ENCODE measurements at places on chromosomes 7 and 10. TPM values are rescaled to one million over a fixed set of nuclear protein-coding genes. Genes with fewer than 3 reads are reported as not detected.

GRCh38 chr10:86785037-86785436 lies 28.6 kb downstream of the BMPR1A start:
- DNase-seq, result no peak

DNA sequence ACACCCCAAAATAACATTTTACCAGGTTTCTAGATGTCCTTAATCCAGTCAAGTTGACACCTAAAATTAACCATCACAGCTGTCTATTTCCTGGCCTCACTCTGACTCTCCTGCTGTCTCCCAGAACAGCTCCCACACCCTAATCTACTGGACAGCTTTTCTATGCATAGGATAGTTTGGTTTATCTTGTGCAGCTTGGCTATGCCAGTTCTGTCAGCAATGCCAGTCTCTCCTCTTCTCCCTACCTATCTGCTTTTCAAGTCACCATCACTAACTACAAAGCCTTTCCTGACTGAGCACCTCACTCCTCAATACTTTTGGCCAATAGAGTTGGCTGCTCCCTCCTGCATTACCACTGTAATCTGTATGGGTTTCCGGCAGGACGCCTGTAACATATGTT lies 5.0 kb downstream of the NCOA4 start:
- no peak for DNase-seq

DNA sequence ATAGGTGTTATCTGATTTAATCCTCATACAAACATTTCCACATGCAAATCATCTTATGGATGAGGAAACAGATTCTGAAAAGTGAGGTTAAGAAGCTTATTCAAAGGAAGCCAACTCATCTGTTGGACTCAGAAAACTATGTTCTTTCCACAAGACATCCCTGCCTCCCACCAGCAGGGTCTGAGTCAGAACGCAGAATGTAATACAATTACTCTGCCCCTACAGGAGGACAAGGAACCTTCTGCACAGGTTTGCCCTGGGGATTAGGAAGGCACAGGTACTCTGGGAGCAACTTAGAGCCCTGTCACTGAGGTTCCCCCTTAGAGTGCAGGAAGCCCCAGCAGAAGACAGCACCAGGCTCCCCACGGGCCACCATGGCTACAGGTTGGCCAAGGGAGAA lies 255.7 kb downstream of the TNS3 start:
- DNase-seq, result no peak

GRCh38 chr10:46017733-46018132 lies 12.7 kb downstream of the NCOA4 start:
- DNase-seq, result no peak

- peak; percentile 62 for DNase-seq
Observed at GRCh38 chr10:7412237-7412927, 1.5 kb upstream of the SFMBT2 start.

DNA sequence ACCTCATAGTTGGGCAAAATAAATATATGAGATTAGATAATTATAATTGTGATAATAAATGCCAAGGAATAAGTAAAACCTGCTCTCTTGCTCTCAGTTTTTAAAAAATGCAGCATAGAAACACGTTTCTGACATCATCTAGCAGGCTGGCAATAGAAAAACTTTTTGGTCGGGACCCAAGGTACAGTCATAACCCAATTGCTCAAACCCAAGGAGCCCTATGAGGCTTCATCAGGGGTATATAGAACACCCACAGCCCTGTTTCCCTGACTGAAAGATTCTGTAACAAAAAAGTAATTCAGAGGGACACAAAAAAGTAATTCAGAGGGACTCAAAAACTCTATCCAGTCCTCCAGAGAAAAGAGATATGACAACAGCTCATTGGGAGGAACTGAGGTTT lies 3.8 kb downstream of the PDE1C start:
- no peak for DNase-seq

DNA sequence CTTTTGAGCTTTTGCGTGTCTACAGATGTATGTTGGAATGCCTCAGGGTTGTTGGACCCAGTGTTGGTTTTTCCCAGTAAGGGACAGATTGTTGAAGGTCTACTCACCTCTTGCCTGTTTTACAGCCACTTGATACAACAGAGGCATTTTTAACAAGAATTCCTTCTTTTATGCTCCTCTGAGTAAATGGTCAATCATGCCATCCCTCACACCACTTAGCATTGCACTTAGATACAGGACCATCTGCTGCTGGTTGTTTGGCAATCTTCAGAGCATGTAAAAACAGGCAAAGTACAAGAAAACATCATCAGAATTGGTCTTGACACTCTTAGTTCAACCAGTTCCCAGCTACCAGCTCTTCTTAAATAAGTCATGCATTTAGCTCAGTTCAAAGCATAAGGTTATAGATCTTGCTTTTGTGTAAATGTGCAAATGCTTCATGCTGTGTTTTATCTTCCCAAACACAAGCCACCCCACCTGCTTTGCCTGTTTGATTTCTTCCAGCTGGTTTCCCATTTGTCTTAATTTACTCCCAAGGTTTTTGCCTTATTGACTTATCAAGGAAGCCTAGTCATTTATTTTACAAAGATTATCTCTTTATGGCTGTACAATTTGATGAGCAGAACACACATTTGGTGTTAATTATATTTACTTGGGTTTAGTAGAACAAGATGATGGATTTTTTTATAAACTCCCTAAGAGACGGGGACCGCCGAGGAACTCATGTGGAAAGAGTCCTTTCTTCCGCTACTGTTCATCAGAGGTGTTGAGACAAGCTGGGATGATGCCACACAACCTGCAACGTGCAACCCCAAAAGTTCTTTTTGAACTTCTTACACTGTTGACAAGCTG lies 136.6 kb downstream of the AHR start:
- DNase-seq, result no peak

DNA sequence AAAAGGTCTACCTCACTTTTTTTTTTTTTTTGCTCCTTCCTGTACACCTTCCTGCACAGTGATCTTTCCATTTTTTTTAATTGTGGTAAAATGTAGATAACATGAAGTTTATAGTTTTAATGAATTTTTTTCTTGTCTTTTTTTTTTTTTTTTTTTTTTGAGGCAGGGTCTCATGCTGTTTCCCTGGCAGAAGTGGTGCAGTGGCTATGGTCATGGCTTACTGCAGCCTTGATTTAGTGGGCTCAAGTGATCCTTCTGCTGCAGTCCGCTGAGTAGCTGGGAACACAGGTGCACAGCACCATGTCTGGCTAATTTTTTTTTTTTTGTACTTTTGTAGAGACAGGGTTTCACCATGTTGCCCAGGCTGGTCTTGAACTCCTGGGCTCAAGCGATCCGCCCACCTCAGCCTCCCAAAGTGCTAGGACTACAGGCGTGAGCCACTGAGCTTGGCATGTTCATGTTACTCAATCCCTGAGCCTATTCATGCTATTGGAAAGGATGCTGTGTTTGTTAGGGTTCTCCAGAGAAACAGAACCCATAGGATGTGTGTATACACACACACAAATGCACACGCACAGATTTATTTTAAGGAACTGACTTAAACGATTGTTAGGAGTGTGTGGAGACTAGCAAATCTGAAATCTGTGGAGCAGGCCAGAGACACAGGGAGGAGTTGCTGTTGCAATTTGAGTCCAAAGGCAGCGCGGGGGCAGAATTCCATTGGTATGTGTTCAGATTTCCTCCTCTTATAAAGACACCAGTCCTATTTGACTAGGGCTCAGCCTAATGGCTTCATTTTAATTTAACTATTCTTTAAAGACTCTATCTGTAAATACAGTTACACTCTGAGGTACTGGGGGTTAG lies 29.1 kb downstream of the GALNT11 start:
- peak; percentile 45 for DNase-seq

GRCh38 chr10:78755877-78756455 lies 312.8 kb upstream of the ZMIZ1 start:
- DNase-seq, result no peak

DNA sequence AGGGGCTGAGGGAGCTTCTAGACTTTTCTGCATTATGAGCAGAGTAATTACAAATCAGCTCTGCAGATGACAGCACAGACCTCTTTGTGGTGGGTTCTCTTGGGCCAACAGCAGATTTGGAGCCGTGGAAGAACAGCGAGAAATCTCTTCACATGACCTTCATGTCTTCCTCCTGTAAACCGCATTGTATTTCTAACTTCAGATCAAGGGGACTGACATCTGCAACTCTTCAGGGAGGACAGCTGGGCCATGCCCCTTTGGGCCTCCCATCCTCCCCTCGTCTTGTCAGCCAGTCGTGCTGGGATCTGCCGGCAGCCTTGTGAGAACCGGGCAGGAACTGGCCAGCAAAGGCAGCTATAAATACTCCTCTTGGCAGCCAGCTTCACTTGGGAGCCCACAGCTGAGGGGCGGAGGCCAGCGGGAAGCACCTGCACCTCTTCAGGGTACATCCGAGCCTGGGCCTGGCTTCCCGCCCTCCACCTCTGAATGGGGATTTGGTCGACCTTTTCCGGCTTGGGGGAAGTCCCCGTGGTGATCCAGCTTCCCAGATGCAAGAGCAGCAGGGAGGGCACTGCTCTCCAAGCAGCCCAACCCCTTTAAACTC lies 54.7 kb downstream of the STEAP1B start:
- peak; percentile 89 for DNase-seq

DNA sequence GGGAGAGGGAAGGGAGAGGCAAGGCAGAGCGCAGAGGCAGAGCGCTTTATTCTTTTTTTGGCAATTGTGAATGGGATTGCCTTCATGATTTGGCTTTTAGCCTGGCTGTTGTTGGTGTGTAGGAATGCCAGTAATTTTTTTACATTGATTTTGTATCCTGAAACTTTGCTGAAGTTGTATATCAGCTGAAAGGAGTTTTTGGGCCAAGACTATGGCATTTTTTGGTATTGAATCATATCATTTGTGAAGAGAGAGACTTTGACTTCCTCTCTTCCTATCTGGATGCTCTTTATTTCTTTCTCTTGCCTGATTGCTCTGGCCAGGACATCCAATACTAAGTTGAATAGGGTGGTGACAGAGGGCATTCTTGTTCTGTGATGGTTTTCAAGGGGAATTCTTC lies 291.3 kb downstream of the REEP3 start:
- no peak for DNase-seq

DNA sequence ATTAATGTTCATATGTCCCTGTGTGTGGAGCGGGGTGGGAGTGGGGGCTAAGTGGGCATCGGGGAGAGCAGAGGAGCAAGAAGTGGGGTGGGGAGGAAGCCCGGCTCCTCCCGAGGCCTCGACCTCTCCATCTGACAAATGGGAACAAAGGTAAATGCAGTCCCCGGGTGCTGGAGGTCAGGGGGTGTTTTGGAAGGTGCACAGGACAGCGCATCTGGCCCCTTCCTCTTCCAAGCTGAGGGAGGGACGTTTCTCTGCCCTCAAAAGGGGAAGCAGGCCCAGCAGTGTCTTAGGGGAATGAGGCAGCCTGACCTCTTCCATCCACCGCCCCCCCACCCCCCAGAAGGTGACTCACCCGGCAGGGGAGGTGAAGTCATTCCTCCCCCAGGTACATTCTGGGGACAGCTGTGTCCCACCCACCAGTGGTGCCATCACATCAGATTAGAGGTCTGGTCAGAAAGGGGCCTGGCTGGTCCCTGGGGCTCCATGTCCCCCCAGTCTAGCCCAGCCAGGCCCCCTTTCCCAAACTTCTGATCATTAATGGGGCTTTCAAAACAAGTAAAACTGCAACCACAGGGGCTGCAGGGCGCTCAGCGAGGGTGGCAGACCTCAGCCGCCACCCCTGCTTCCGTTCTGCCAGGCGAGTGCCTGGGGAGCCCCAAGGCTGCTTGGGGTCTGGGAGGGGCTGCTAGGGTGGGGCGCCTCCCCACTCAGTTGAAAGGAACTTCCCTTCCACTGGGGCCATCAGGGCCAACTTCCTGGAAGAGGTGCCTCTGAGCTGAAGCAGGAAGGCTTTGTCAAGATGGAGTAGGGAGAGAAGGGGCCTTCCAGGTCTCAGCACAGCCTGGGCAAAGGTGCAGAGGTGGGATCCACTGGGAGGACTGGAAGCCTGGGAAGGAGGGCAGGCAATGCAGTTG lies 10.8 kb downstream of the LFNG start:
- peak; percentile 46 for DNase-seq

DNA sequence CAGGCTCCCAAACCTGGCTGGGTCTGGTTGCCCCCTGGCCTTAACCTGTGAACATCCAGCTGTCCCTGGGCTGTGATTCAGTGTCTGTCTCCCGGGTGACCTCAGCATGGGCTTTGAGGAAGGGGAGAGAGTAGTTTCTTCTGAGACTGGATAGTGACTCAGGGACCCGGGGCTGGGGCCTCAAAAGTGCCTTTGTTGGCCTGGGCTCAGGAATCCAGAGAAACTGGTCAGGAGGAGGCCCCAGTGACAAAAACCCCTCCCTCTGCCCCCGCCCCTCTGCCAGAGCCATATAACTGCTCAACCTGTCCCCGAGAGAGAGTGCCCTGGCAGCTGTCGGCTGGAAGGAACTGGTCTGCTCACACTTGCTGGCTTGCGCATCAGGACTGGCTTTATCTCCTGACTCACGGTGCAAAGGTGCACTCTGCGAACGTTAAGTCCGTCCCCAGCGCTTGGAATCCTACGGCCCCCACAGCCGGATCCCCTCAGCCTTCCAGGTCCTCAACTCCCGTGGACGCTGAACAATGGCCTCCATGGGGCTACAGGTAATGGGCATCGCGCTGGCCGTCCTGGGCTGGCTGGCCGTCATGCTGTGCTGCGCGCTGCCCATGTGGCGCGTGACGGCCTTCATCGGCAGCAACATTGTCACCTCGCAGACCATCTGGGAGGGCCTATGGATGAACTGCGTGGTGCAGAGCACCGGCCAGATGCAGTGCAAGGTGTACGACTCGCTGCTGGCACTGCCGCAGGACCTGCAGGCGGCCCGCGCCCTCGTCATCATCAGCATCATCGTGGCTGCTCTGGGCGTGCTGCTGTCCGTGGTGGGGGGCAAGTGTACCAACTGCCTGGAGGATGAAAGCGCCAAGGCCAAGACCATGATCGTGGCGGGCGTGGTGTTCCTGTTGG lies at the start of gene CLDN4:
Gene CLDN4 (plus strand): TSS at position 316 of the 903 bp plus-strand sequence. CDS start 206 bp downstream, at position 522.
- no peak for DNase-seq

GRCh38 chr10:62769574-62770242 lies 34.8 kb upstream of the ADO start:
- no peak for DNase-seq

GRCh38 chr7:21352540-21353387 lies 75.1 kb upstream of the SP4 start:
- DNase-seq, result no peak

GRCh38 chr10:60498985-60499384 lies 109.3 kb upstream of the ANK3 start:
- DNase-seq, result no peak

DNA sequence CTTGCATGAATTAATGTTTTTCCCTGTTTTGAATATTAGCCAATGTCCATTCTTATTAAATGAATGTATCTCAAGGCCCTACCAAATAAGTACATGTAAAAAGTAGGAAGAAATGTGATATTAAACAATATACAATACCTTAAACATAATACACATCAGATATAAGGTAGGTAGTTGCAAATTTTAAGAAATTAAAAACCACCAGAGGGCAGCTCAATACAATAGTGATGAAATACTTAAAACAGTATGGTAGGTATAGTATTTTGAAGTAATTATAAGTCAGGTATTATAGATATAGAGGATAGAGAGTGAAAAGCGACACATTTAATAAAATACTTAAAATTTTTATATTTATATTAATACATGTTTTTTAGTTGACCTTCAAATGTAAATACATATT lies 43.6 kb upstream of the CDK14 start:
- DNase-seq, result no peak

Gene AFAP1L2
- 2.1 TPM for total RNA-seq

Gene CFAP58
- 0.74 TPM for total RNA-seq

Gene KLLN
- 0.38 TPM for total RNA-seq

Gene LRIT1
- not detected for total RNA-seq

Gene GPER1
- 1.1 TPM for total RNA-seq
